ENCODE measurements at places on chromosomes 3 and 15.

DNA sequence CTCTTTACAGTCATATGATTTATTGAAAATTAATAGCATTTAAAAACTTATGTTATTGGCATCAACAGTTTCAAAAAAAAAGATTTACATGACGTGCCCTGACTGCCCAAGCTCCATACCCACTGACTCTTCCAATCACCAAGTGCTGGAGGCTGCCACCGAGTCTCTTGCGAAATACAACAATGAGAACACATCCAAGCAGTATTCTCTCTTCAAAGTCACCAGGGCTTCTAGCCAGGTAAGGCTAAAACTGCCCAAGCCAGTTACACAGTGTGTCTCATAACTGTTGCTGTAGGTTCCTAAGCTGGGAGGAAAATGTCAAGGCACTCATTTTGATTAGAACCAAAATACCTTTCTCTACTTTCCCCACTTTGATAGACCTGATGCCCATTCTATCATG lies 4.5 kb downstream of the FETUB start:
- peak; percentile 25 for DNase-seq

DNA sequence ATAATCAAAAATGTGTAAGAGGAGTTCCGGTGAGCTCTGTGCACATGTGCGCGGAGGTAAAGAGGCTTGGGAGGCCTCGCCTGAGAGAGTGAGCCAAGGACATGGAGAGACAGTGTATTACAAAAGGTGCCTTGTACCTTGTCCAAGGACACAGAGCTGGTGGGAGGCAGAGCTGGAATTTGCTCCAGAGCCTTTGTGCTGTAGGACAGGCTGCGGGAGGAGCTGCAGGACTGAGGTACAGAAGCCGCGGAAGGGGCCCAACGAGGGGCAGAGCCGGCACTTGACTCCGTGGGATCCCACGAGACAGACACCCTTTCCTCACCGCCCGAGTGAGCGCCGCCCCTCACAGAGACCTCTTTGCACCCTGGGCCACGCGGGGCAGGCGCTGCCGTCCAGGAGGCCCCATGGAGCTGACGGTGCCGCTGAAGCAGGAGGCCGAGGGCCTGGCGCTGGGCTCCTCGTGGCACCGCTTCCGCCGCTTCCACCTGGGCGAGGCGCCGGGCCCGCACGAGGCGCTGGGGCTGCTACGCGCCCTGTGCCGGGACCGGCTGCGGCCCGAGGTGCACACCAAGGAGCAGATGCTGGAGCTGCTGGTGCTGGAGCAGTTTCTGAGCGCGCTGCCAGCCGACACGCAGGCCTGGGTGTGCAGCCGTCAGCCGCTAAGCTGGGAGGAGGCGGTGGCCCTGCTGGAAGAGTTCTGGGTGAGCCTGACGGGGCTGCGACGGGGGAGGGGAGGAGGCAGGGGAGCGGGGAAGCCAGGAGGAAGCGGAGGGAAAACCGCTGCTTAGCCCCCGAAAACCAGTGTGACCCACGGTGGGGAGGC lies 68.7 kb downstream of the SLTM start:
- DNase-seq, result peak; percentile 55

GRCh38 chr15:82532383-82532990 lies 7.8 kb downstream of the RPS17 start:
- DNase-seq, result no peak

- DNase-seq, result no peak
These were observed 86.7 kb downstream of the VGLL4 start for GRCh38 chr3:11556851-11557644.

- DNase-seq, result no peak
These were observed 311.4 kb downstream of the LPP start for GRCh38 chr3:188465311-188465710.

DNA sequence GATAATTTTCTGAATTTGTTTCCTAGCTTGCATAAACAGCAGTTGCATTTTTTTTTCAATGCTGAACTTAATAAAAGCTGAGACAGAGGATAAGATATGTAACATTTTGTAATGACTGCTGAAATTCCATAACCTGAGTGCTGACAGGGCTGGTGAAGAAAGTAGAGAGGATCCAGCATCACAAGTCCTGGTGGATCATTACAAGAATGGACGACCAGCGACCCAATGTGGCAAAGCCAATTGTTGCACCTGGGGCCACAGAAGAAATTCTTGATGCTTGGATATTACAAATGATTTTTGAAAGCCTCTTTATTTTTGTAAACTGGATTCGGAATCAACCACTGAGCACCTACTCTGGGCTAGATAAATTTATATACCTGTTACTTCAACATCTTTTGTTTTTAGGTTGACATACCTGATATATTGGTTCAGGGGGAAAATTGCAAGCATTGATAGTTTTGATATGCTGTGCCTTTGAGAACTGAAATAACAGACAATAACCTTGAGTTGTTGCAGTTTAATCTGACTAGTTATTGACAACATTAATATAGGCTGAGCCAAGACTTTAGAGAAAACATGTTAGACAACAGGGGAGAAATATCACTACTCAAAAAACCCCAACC lies 3.9 kb upstream of the ACTL6A start:
- DNase-seq, result peak; percentile 63

DNA sequence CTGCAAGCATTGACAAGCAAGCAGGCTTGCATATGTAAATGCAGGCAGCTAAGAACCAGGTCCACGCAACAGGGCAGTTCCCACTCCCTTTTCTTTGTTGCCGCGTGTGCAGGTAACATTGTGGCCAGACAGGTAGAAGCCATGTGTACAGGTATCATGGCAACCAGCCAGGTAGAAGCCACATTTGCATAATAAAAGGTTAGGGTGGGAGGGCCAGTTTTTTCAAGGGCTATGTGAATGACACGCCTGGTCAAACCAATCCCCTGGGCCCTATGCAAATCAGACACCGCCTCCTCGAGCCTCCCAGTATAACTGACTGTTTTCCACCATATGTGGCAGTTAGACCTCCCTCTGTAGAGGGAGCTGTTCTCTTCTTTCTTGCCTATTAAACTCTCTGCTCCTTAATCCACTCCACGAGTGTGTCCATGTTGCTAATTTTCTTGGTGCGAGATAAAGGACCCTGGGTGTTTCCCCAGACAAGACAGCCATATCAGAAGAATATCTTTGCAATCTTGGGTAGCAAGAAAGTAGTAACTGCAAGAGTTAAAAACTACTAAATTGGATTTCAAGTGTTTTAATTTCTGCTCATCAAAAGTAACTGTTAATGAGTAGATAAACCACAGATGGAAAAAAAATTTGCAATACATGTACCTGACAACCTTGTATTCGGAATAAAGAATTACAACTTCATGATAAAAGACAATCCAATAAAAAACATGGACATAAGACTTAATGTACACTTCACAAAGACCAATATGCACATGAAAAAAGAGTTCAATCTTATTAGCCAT lies 21.8 kb downstream of the PCOLCE2 start:
- DNase-seq, result peak; percentile 69

- no peak for DNase-seq
These were observed 131.5 kb downstream of the TRIM42 start for GRCh38 chr3:140809316-140809715.

GRCh38 chr3:63753995-63754394 lies 65.1 kb upstream of the C3orf49 start:
- DNase-seq, result no peak

GRCh38 chr3:159609625-159610024 lies 379.0 kb upstream of the IL12A start:
- DNase-seq, result no peak

DNA sequence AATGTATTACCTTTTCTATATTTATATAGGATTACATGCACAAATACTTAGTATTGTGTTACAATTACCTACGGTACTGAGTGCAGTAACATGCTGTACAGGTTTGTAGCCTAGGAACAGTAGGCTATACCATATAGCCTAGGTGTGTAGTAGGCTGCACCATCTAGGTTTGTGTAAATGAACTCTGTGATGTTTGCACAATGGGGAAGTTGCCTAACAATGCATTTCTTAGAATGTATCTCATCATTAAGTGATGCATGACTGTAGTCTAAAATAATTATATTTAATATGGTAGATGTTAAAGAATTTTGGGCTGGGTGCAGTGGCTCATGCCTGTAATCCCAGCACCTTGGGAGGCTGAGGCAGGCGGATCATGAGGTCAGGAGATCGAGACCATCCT lies 281.0 kb downstream of the KLF13 start:
- DNase-seq, result no peak
